ENCODE measurements at places on chromosomes 11 and 22.
A peak's percentile ranks its signal among the peaks of the same experiment; 100 is the strongest.

GRCh38 chr11:134364261-134364660 lies 32.5 kb downstream of the GLB1L2 start:
- DNase-seq = no peak

- DNase-seq = no peak
These were observed 4.4 kb downstream of the SCARF2 start for GRCh38 chr22:20433191-20433590.

DNA sequence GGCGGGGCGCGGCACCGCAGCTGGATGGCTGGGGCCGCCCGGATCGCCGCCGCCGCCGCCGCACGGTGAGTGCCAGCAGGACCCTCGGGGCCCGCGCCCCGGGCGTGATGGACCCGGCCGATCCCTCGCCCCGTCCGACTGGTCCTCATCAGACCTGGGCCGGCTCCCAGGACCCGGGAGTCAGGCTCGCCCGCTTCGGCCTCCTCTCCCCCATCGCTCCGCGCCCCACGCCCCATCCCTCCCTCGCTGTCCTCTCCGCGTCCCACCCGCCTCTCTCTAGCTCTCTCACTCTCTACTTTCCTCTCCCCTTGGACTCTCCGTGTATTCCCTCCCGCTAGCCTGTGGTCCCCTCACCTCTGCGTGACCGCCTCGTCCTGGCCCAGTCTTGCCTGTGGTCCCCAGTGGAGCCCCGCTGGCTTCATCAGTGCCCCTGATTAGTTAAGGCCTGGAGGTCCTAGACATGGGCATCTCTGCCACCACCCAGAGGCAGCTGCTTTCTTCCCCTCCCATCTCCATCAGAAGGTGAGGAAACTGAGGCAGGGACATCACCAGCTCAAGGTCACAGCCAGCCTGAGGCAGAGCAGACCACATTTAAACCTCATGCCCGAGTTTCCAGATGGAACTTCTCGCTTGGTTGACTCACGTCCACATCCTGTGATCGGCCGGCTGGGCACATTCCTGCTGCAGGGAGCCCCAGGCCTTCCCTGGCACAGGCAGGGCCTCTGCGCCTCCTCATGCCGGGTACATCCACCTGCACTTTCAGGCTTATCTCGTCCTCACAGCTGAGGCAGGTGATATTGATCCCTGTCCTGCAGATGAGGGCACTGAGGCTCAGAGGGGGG lies 429 bp downstream of the SLC39A13 start:
- no peak for DNase-seq

DNA sequence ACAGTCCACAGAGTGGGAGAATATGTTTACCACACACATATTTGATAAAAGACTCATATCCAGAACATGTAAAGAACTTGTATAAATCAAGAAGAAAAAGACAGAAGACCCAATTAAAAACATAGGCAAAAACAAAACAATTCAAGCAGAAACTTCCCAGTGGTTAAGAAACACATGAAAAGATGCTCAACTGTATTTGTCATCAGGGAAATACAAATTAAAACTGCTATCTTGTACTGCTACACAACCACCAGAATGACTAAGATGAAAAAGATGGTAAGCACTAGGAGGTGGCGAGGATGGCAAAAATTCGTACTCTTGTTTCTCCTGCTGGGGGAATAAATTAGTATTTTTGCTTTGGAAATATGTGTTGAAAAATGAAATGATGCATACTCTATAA lies 192.3 kb upstream of the C11orf87 start:
- DNase-seq = no peak

- DNase-seq = no peak
These were observed 3.9 kb downstream of the ENDOD1 start for GRCh38 chr11:95093548-95093947.

DNA sequence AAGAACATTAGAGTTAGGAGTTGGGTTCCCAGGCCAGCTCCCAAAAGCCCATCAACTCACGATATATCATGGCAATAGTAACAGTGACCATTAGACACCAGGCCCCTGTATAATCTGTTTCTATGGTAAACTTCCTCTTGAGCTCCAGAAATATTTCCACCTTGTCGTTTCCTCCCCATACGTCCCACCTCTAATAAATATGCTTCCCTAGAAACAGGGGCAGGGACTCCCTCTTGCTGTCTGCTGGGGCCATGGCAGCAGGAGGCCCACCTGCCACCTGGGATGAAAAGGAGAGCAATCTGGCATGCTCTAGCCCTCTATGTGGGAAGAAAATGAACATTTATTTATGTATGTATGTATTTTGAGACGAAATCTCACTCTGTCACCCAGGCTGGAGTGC lies 32.2 kb upstream of the AMOTL1 start:
- no peak for DNase-seq

DNA sequence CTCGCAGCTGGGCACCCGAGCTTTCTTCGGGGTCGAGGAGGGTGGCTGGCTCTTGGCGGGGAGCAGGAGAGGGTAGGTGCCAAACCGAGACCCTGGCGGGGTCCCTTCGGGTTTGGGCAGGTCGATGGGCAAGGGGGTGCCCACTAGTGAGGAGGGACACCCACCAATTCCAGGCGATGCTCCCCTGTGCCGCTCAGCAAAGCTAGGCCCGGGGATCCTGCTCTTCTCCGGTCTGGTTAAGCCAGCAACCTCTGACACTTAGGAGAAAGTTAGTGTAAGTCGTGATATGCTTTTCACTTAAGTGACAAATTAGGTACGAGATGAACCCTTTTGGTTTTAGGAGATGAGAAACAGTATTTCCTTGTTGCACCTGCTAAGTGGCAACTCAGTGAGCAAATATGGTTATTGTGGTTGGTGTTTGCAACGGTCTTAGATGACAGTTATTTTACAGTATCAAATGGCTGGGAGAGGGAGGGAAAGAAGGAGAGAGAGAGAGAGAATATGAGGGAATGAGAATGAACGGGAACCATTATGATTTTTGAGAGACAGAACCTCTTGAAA lies 565 bp downstream of the NUCB2 start:
- DNase-seq = no peak

- no peak for DNase-seq
These were observed 43.1 kb downstream of the CCDC73 start for GRCh38 chr11:32751381-32751780.

GRCh38 chr11:109733245-109733644 lies 311.3 kb downstream of the C11orf87 start:
- DNase-seq = no peak

- no peak for DNase-seq
These were observed 74.3 kb downstream of the GRAMD1B start for GRCh38 chr11:123504401-123504800.

DNA sequence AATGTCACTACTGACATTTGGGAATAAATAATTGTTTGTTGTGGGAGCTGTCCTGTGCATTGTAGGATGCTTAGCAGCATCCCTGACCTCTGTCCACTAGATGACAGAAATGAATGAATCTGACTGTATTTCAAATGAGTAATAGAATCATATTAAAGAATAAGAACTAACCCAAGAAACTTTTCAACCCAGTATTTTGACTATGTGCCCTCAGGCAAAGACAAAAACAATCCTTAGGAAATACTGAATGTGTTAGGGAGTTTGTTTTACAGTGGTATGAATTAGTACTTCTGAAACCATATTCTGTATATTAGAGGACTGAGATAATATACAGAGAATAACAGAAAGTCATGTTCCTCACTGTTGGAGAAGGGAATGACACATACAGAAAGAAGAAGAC lies 320.9 kb upstream of the PITPNB start:
- DNase-seq = no peak

DNA sequence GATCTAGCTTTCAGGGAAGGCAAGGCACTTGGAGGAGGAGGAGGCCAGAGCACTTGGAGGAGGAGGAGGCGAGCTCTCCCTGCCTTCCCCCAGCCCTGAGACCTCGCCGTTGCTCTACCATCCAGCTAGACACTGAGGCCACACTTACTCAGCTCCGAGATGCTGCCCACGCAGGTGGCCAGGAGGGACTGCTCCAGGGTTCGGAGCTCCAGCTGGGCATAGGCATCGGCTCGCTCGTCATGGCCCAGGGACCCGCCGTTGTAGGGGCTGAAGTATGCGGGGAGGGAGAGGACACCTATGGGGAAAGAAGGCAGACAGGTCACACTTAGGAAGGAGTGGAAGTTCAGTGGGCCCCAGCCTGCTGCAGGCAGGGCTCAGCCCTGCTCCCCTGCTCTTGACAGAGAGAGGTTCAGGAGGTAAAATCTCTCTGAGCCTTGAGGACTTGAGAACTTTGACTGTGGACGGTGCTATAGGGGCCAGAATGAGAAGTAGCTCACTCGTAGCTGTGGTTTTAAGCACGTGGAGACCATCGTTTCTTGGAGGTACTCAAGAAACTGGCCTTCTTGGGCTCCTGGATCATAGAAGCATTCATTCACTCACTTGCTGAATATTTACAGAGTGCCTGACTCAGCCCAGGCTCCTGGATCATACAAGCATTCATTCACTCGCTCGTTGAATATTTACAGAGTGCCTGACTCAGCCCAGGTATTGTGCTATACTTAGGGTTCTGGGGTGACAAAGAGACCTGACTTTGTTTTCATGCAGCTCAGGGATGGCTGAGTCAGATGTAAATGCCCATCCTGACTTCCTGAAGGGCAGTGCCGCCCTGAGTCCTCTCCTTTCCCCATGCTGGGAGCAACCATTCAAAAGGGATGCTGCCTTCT lies 99.2 kb downstream of the NAT10 start:
- no peak for DNase-seq

GRCh38 chr11:77596626-77597025 lies 6.9 kb downstream of the AQP11 start:
- no peak for DNase-seq

- DNase-seq = no peak
These were observed 796 bp downstream of the MYOD1 start for GRCh38 chr11:17719938-17720795.

DNA sequence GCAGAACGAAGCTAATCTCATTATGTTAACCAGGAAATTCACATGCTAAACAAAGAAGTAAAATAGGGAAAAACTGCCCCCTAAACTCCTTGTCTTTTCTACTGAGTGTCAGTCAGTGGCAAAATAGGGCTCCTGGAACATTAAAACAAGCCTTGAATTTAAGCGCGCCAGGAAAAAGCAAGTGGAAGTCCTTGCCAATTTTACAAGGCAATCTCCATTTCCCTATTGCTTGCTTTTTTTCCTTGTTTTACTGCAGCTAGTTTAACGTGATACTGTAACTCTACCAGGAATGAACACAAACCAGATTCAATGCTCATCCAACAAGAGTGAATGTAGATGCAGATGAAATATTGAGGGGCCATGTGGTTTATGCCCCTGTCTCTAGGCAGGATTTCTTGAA lies 28.1 kb upstream of the KIRREL3 start:
- no peak for DNase-seq

DNA sequence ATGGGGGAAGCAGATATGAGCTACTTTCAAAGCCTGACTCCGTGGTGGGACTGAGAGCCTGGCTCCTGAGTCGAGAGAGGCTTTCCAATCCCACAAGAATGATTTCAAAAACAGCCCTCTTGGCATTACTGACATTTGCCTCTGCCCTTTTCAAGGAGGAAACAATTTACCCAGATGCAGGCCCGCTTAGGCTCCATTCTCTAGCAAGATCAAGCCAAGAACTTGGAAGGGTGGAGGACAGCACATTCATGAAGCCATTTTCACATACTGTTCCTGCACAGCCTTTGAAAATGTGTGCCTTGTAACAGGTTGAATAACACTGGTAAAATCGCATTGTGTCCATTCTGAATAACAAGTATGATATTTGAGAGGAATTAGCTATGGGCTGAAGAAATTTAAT lies 58.2 kb upstream of the EED start:
- DNase-seq = no peak

GRCh38 chr11:12269446-12270214 lies 107.7 kb upstream of the PARVA start:
- no peak for DNase-seq

- DNase-seq = no peak
These were observed 8.0 kb upstream of the MS4A7 start for GRCh38 chr11:60370252-60370810.

- DNase-seq = no peak
These were observed 17.0 kb downstream of the IGLL1 start for GRCh38 chr22:23563111-23563510.

GRCh38 chr11:78841456-78842060 lies 266.9 kb upstream of the NARS2 start:
- no peak for DNase-seq

GRCh38 chr11:132068556-132068955 lies 698.1 kb downstream of the NTM start:
- no peak for DNase-seq

DNA sequence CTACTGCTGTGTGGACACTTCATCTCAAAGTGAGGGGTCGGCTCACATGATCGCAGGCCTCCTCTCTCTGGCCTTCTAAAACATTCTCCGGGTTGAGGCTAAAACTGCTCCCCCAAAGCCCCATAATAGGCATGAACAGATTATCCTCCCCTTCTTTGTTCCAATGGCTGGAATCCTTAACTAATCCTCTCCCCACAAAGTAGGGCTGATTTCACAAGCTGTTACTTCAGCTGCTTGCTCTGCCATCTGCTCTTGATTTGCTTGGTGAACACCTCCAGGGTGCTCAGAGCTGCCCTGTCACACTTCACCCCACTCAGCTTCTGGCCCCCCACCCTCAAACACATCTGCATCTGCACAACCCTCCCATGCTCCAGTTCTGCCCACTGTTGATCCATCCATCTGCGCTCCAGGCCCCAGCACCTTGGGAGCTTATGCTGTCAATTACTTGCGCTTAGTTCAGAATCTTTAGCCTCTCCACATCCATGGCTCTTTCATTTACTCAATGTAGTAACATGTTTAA lies 173.1 kb upstream of the API5 start:
- no peak for DNase-seq

DNA sequence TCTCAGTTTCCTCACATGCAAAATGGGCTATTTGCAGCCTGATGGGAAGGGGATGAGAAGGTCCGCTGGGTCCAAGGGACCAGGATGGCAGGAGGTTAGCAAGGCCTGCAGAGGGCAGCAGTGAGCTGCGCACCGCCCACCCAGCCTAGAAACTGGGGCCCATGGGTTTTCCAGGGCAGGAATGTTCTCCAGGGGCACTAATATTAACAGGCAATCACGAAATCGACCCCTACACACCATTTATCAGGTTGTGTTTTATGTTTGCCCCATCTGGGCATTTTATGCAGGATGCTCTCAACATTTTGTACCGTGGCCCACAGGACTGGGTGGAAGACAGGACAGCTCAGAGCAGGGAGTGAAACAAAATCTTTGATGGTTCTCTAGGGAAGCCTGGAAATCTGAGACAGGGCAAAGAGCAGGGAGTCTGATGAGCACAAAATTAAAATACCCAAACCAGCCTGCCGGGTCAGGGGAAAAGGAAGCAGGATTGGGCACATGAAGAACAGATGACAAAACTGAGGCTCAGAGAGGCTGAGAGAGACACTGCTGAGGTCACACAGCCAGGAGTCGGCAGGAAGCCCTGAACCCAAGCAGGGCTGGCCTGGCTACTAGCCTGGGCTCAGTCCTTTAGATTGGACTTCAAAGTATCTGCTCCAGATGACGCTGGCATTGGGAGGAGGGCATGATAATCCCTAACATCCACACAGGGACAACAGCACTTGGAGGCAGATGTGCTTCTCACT lies 1.6 kb upstream of the BCR start:
- peak; percentile 38 for DNase-seq
